ENCODE measurements at places on chromosomes 12 and 14. TPM values are rescaled to one million over a fixed set of nuclear protein-coding genes. Genes with fewer than 3 reads are reported as not detected.
A peak's percentile ranks its signal among the peaks of the same experiment; 100 is the strongest.

The CMTM5 gene
- not detected for total RNA-seq

DNA sequence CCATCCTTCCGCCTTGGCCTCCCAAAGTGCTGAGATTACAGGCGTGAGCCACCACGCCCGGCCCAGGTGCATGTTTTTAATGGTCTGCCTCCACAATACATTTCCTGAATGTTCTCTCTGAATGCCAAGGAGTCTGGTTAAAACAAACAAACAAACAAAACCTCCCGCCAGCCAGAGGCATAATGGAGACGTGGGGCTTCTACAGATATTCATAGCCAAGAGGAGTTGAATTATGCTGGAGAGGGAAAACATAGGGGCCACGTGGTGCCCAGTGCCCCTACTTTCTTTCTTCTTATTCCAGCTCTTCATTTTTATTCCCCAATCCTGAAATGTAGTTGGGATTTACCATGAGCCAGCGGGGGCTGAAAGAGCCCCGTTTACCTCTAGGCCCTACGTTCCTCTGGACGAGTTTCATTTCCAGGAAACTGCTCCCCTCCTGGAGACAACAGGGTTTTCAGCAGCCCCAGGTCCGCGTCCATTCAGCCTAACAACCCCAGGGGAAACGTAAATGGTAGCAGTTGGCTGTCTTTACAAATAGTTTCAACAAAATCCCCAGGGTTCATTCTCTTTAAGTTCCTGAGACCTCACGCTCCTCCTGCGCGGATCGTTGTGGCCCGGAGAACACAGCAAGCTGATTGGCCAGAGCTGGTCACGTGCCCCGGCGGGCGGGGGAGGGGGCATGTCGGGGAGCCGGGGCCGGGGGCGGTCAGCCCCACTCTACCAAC lies 108.5 kb upstream of the ESRRB start:
- peak; percentile 9 for DNase-seq
- no peak overlapping the region for H3K27ac ChIP-seq
- peaks cover 9% of the 10 kb centered on the region for H3K27me3 ChIP-seq

DNA sequence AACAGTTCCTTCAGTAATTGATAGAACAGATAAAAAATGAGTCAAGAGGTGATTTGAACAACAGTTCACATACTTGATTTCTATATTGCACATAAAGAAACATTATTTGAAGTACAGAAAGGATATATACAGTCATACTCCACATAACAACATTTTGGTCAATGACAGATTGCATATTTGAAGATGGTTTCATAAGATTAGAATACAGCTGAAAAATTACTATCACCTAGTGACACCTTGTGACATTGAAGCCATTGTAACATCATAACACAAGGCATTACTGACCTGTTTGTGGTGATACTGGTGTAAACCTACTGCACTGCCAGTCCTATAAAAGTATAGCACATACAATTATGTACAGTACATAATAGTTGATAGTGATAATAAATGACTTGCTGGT lies 43.1 kb upstream of the ABCC9 start:
- peaks cover 10% of the 10 kb centered on the region for H3K27me3 ChIP-seq
- no peak overlapping the region for H3K4me3 ChIP-seq

DNA sequence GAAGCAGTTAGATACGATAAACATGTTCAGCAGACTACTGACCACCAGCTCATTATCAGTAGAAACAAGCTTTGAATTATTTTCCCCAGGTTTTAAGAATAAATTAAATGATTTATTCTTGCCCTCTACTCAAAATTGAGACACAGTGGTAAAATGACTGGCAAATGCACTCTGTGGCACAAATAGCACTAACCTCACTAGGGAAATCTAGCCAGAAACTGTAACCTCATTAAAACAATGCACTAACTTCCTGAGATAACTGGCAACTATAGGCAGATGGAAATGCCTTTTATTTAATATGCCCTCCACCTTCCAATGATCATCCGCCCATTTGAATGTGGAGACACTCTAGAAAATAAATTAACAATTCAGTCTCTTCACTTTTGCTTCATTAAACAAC lies 33.2 kb downstream of the CPNE8 start:
- H3K4me1 ChIP-seq, result no peaks in the 10 kb centered on the region
- H3K27me3 ChIP-seq, result no peaks in the 10 kb centered on the region
- no peaks in the 10 kb centered on the region for H3K36me3 ChIP-seq
- no peak overlapping the region for H3K4me3 ChIP-seq
- DNase-seq, result no peak
- no peak overlapping the region for H3K27ac ChIP-seq

DNA sequence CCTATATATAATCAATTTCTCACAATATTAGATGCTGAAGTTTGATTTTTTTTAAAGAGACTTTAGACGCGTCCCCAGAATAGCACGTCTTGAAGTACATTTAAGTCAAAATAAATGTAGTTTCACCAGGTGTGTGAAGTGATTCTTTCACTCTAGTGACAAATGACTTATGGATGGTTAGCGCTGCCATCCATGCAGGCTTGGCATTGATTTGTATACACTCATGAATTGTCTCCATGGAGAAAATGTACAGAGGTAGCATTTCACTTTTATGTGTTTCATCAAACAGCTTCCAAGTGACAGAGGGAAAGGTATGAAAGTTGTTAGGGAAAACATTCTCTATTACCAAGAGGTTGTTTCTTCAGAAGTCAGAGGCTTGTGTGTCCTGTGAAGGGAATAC lies 360.8 kb downstream of the PDZRN4 start:
- H3K27me3 ChIP-seq, result no peaks in the 10 kb centered on the region
- H3K36me3 ChIP-seq, result no peaks in the 10 kb centered on the region
- H3K27ac ChIP-seq, result no peak overlapping the region

- peaks cover 3% of the 10 kb centered on the region for H3K4me1 ChIP-seq
- H3K4me3 ChIP-seq, result no peak overlapping the region
- DNase-seq, result no peak
- no peak overlapping the region for H3K27ac ChIP-seq
- no peaks in the 10 kb centered on the region for H3K36me3 ChIP-seq
These were observed 56.7 kb downstream of the C14orf132 start for GRCh38 chr14:96095581-96096476.

The ADAMTS20 gene
- total RNA-seq, result not detected

DNA sequence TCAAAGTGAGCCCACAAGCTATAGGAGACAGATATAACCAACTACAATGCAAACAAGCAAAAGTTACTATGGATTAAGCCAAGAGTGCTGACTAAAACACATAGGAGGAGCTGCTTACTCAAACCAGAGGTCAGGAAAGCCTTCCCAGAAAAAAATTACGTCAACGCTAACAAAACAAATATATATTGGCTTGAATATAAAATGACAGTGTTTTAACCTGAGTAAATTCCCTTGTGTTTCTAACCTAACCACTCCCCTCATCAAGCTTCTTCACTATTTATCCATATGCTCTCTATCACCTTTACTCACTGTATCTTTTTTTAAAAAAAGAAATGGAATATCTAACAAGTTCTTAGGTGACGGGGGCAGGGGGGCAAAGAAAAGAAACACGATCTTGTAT lies 115.9 kb downstream of the MED13L start:
- peaks cover 40% of the 10 kb centered on the region for H3K4me1 ChIP-seq
- H3K36me3 ChIP-seq, result no peaks in the 10 kb centered on the region
- H3K4me3 ChIP-seq, result no peak overlapping the region
- no peak overlapping the region for H3K27ac ChIP-seq

- DNase-seq, result no peak
- H3K27ac ChIP-seq, result peak overlapping the region; percentile 66
- peaks cover 25% of the 10 kb centered on the region for H3K4me1 ChIP-seq
- no peaks in the 10 kb centered on the region for H3K27me3 ChIP-seq
These were observed 18.5 kb downstream of the RHOF start for GRCh38 chr12:121774968-121775474.

GRCh38 chr14:52046376-52046917 lies 22.4 kb downstream of the NID2 start:
- H3K4me3 ChIP-seq, result no peak overlapping the region
- H3K27me3 ChIP-seq, result peaks cover 3% of the 10 kb centered on the region
- H3K36me3 ChIP-seq, result no peaks in the 10 kb centered on the region
- DNase-seq, result no peak

DNA sequence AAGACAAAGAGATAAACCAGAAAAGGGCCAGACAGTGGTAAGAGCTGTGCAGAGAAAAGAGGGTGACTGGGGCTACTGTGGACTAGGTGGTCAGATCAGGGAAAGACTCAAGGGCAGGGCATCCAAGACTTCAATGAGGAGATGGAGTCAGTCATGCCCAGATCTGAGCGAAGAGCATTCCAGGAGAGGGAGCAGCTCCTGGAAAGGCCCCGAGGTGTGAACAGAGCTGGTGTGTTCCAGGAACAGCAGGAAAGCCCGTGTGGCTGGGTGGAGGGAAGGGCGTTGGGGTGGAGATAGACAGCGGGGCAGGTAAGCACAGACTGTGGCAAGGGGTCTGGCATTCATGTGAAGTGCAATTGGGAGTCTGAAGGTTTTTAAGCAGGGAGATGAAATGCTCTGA lies 16.8 kb downstream of the TTC7B start:
- H3K36me3 ChIP-seq, result no peaks in the 10 kb centered on the region
- no peak for DNase-seq
- no peak overlapping the region for H3K27ac ChIP-seq
- H3K4me1 ChIP-seq, result peaks cover 7% of the 10 kb centered on the region

The PIWIL1 gene
- total RNA-seq, result not detected

The COPZ1 gene
- total RNA-seq, result 113 TPM

GRCh38 chr12:57852620-57853500 lies 6.3 kb upstream of the CTDSP2 start:
- DNase-seq, result no peak
- H3K4me3 ChIP-seq, result no peak overlapping the region
- no peaks in the 10 kb centered on the region for H3K36me3 ChIP-seq
- no peak overlapping the region for H3K27ac ChIP-seq
- peaks cover 55% of the 10 kb centered on the region for H3K27me3 ChIP-seq

- H3K36me3 ChIP-seq, result no peaks in the 10 kb centered on the region
- no peak for DNase-seq
- H3K4me1 ChIP-seq, result no peaks in the 10 kb centered on the region
- no peak overlapping the region for H3K4me3 ChIP-seq
- no peaks in the 10 kb centered on the region for H3K27me3 ChIP-seq
These were observed 198.1 kb downstream of the KCNH5 start for GRCh38 chr14:62847168-62847567.

GRCh38 chr12:46659032-46659650 lies 166.7 kb downstream of the SLC38A4 start:
- no peaks in the 10 kb centered on the region for H3K36me3 ChIP-seq
- peaks cover 28% of the 10 kb centered on the region for H3K4me1 ChIP-seq
- no peaks in the 10 kb centered on the region for H3K27me3 ChIP-seq
- no peak for DNase-seq
- H3K4me3 ChIP-seq, result no peak overlapping the region
- no peak overlapping the region for H3K27ac ChIP-seq

- H3K4me1 ChIP-seq, result peaks cover 6% of the 10 kb centered on the region
- H3K4me3 ChIP-seq, result no peak overlapping the region
- no peaks in the 10 kb centered on the region for H3K27me3 ChIP-seq
- no peak overlapping the region for H3K27ac ChIP-seq
- no peaks in the 10 kb centered on the region for H3K36me3 ChIP-seq
- DNase-seq, result no peak
These were observed 43.1 kb downstream of the CACNA1C start for GRCh38 chr12:2095878-2096277.

DNA sequence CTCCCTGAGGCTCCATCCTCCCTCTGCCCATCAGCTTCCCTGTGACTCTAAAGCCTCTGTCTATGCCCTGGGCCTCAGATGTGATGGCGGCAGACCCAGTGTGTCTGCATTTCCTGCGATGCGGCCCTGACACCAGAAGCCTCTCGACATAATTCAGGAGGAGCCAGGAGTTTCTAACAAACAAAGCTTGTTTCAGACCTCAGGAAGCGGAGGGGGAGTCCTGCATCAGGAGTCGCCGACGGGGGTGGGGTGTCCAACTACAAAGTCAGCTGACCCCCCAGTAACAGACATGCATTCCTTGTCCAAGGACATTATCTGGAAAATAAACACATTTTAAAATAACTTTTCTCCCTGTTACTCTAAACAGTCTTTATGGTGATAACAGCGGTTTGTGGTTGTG lies 167.5 kb downstream of the DPF3 start:
- no peak overlapping the region for H3K4me3 ChIP-seq
- no peak for DNase-seq
- peaks cover 3% of the 10 kb centered on the region for H3K36me3 ChIP-seq

The NPAS3 gene
- not detected for total RNA-seq

DNA sequence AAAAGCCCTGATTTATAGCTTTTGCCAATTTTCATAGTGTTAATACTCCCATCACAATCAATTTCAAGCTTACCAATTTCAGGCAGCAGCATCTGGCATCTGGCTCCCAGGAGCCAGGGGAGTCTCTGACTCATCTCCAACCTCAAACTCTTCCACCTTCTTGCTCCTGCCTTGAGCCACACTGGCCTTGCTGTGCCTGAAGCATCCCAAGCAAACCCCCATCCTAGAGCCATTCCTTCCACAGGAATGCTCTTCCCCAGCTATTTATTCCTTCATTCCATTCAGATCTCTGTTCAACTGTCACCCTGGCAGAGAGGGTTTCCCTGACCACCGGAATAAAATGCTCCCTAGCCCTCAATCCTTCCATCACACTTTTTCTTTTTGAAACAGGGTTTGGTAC lies 13.9 kb upstream of the PPP1CC start:
- no peaks in the 10 kb centered on the region for H3K36me3 ChIP-seq
- no peak for DNase-seq
- H3K27me3 ChIP-seq, result no peaks in the 10 kb centered on the region
- H3K4me3 ChIP-seq, result no peak overlapping the region

GRCh38 chr14:61380984-61381383 lies 59.6 kb downstream of the PRKCH start:
- H3K27ac ChIP-seq, result peak overlapping the region; percentile 60
- DNase-seq, result no peak
- H3K27me3 ChIP-seq, result no peaks in the 10 kb centered on the region

The SLC15A5 gene
- total RNA-seq, result not detected

The AKAP6 gene
- total RNA-seq, result 0.67 TPM
